ENCODE measurements at places on chromosomes 1 and 21. TPM values are rescaled to one million over a fixed set of nuclear protein-coding genes. Genes with fewer than 3 reads are reported as not detected.

Gene PRRC2C
- total RNA-seq = 279 TPM

Gene APOBEC4
- total RNA-seq = not detected

- no peaks in the 10 kb centered on the region for H3K36me3 ChIP-seq
- no peak for DNase-seq
- no peak overlapping the region for H3K27ac ChIP-seq
Measured at GRCh38 chr1:202844259-202844658, 33.5 kb downstream of the PCAT6 start.

- H3K4me1 ChIP-seq = no peaks in the 10 kb centered on the region
- no peak for DNase-seq
- no peaks in the 10 kb centered on the region for H3K27me3 ChIP-seq
- no peaks in the 10 kb centered on the region for H3K36me3 ChIP-seq
- no peak overlapping the region for H3K4me3 ChIP-seq
Measured at GRCh38 chr1:55298167-55298894, 83.2 kb upstream of the USP24 start.

DNA sequence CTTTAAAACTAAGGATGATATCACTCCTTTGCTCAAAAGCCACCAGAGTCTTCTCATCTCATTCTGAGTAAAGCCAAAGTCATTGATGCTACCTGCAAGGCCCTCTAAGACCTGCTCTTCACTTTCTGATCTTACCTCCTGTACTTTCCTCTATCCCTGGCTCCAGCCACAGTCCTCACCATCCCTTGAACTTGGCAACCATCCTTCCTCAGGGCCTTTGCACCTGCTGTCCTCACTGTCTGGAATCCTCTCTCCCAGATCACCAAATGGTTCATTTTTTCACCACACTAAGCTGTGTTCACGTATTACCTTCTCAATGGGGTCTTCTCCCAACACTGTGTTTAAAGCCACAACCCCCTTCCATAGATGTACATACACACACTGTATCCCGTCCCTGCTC, 4.3 kb upstream of the PHLDA3 start:
- no peaks in the 10 kb centered on the region for H3K27me3 ChIP-seq
- no peak overlapping the region for H3K4me3 ChIP-seq
- no peaks in the 10 kb centered on the region for H3K36me3 ChIP-seq
- H3K4me1 ChIP-seq = peaks cover 6% of the 10 kb centered on the region
- no peak overlapping the region for H3K27ac ChIP-seq

DNA sequence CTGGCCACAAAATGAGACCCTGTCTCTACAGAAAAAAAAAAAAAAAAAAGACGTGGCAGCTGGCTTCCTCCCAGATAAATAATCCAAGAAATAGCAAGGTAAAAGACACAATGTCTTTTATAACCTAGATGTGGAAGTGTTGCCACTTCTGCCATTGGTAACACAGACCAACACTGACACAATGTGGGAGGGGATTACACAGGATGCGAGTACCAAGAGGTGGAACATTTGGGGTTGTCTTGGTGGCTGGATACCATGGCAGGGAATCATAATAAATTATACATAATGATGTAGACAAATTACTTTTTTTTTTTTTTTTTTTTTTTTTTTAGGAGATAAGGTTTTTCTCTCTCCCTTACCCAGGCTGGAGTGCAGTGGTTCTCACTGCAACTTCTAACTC, 6.0 kb upstream of the NEXN start:
- peaks cover 4% of the 10 kb centered on the region for H3K36me3 ChIP-seq
- no peak overlapping the region for H3K27ac ChIP-seq
- DNase-seq = no peak
- no peaks in the 10 kb centered on the region for H3K27me3 ChIP-seq

DNA sequence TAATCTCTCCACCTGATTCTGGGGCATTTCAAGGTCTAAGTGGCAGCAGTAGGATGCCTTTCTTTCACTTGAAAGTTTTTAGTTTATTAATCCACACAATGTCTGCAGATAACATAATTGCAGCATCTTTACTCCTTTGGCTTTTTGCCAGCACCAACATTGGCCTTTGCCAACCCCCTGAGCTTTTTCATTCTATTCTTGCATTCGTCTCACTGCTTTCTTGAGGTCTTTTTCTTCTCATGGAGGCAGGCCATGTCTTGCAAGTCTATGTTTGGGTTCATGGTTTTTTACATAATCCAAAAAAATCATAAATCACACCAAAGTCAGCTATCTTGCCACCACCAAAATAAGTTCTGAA, 30.4 kb upstream of the COG2 start:
- no peaks in the 10 kb centered on the region for H3K36me3 ChIP-seq
- no peak for DNase-seq
- no peaks in the 10 kb centered on the region for H3K27me3 ChIP-seq
- no peak overlapping the region for H3K27ac ChIP-seq

GRCh38 chr1:55466373-55466772, 251.2 kb upstream of the USP24 start:
- H3K4me3 ChIP-seq = no peak overlapping the region
- H3K27ac ChIP-seq = no peak overlapping the region
- no peak for DNase-seq
- no peaks in the 10 kb centered on the region for H3K36me3 ChIP-seq

Measured in CD4-positive, alpha-beta memory T cell (primary cell).